Stimulated activated CD4-positive, alpha-beta T cell treated with anti-CD3 and anti-CD28 coated beads, Interleukin-15, amount 100 ng/mL, for 24 hours (primary cell): ENCODE measurements at places on chromosomes 16 and 17.

DNA sequence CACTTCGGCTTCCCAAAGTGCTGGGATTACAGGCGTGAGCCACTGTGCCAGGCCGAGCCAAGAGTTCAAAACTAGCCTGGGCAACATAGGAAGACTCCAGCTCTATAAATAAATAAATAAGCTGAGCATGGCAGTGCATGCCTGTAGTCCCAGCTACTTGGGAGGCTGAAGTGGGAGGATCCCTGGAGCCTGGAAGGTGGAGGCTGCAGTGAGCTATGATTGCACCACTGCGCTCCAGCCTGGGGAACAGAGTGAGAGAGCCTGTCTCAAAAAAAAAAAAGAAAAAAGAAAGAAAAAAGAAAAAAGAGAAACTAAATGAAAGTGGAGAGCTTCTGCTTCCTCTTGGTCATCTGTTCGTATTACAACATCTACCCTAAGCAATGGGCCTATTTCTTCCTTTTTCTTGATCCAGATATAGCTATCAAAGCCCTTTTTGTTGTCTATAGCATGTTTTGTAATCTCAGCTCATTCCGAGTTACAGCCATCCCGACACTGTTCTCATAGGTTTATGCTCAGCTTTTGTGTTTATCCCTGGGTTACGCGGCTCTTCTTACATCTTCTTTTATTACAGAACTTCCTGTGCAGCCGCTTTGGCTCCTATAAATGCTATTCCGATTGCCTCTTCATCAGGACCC, 14.1 kb upstream of the MAPK3 start:
- no peak for DNase-seq

DNA sequence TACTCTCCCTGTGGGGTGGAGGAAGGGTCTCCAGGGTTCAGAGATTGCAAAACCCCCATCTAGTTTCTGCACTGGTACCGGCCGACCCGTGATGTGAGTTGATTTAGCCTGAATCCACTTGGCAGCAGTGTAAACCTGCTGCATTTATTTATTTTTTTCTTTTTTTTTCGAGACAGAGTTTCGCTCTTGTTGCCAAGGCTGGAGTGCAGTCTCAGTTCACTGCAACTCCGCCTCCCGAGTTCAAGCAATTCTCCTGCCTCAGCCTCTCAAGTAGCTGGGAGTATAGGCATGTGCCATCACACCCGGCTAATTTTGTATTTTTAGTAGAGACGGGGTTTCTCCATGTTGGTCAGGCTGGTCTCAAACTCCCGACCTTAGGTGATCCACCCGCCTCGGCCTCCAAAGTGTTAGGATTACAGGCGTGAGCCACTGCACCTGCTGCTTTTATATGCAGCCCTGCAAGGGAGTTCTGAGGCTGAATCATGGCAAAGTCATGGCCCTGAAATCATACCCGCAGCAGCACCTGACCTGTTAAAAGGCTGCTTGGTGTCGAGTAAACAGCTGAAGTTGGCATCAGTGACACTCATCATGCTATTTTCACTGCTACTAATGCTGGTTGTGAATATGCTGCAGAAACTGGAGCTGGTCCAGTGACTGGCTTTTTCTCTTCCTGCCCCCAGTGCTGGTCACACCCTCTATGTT, 21.4 kb downstream of the DEXI start:
- no peak for DNase-seq

GRCh38 chr17:28366605-28367004, 1.6 kb upstream of the SEBOX start:
- no peak for DNase-seq

- no peak for DNase-seq
Observed at GRCh38 chr16:87319011-87319410, 1.8 kb upstream of the C16orf95 start.

DNA sequence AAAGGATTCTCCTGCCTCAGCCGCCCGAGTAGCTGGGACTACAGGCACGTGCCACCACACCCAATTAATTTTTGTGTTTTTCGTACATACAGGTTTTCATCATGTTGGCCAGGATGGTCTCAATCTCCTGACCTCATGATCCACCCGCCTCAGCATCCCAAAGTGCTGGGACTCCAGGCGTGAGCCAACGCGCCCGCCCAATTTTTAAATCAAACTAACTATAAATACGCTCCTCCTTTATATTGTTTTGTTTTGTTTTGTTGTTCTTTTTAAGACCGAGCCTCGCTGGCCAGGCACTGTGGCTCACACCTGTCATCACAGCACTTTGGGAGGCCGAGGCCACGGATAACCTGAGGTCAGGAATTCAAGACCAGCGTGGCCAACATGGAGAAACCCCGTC, 1.9 kb upstream of the UTP6 start:
- DNase-seq, result no peak

DNA sequence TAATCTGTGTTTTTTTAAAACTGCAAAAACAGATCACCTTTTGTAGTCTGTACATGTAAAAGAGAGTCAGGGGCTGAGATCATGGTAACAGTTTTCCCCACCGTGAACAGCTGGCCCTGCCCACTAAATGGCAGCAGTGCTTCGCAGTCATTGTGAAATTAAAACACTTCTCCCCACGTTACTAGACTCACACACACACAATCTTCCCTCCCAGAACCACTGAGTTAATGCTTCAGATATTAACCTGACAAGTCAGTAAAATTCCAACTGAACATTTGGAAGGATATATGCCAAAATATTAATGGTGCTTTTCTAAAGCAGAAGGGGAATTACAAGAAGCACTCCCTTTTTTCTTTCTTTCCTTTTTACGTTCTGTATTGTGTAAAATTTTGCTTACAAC, 1.2 kb upstream of the CD300LG start:
- no peak for DNase-seq

DNA sequence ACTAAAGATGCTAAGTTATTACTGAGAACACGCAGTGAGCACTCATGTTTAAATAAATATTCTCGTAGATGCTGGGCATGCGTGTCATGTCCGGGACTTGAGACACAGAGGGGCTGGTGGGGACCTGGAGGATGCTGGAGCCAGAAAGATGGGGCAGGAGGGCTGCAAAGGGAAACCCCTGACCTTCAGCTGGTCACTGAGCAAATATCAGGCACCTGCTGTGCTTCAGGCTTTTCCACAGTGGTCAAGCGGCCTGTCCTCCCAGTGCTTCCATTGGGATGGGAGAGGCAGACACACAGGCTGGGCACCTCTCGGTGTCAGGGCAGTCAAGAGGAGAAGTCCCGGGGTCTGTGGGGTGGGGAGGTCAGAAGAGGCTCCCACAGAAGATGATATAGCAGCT, 211.4 kb downstream of the GSG1L start:
- no peak for DNase-seq

- DNase-seq, result no peak
Observed at GRCh38 chr16:57693550-57693949, 1.1 kb upstream of the DRC7 start.

GRCh38 chr16:11561856-11562255, 24.9 kb downstream of the LITAF start:
- DNase-seq, result no peak

DNA sequence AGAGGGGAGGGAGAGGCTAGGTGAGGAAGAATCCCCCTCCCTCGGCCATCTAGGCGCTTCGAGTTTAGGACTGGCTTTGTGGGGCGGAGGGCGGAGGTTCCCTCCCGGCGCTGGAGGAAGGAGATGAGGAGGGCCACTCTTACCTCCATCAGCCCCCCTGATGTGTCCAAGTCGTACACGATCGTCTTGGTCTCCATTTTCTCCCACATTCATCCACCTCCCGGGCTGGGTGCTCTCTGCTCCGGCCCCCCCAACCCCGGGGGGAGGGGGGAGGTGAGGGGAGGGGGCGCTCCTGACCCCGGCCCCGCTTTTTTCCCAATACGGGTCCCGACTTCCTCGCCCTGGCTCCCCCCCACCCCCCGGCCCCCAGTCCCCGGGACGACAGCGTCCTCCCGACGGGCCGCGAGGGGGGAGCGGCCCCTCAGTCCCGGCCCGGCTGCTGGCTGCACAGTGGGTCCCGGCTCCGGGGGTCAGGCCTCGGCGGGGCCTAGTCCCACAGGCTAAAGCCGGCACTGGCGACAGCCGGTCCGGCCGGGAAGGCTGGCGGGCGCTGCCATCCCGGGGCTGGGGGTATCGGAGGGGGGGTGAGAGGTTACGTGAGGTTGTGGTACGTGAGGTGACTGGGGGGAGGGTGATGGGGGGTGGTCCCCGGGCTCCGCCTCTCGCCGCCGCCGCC, 428 bp downstream of the PHF12 start:
- no peak for DNase-seq

GRCh38 chr17:81102352-81102751, 63.0 kb upstream of the PVALEF start:
- DNase-seq, result no peak

DNA sequence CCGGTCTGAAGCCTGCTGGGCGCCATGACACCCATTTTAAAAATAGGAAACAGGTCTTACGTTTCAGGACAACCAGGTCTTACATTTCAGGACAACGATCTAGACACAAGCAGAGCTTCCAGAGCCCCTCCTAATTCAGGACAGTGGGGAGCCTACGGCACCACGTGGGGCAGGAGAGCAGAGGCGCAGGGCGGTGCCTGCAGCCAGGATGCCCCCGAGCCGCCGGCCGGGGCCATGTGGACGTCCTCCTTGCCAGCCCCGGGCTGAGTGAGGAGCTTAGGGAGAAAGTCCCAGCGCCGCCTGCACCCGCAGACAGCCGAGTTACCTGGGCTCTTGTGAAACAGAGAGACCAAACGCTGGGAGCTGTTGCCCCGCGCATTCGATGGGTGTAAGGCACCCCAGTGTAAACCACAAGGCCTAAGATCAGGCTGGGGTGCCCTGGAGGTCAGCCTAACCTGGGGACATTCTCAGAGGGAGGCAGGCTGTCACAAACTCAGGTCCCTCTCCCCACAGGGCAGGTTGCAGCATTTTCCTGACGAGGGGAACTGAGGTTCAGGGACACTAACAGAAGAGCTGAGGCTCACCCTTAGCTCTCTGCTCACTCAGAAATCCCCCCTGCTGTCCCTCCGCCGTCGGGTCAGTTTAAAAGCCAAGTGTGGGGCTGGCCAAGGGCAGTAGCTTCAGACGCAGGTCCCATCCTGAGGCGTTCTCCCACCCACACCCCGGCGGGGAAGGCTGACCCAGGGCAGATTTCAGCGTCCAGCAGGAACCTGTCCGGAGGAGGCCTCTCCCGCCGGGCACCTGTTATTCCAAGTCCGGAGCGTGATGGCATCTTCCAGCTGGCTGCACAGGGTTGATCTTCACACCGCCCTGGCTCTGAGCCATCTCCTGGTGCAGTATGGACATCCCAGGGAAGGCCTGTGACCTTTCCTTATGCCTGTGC, 1.8 kb upstream of the NOTUM start:
- no peak for DNase-seq

DNA sequence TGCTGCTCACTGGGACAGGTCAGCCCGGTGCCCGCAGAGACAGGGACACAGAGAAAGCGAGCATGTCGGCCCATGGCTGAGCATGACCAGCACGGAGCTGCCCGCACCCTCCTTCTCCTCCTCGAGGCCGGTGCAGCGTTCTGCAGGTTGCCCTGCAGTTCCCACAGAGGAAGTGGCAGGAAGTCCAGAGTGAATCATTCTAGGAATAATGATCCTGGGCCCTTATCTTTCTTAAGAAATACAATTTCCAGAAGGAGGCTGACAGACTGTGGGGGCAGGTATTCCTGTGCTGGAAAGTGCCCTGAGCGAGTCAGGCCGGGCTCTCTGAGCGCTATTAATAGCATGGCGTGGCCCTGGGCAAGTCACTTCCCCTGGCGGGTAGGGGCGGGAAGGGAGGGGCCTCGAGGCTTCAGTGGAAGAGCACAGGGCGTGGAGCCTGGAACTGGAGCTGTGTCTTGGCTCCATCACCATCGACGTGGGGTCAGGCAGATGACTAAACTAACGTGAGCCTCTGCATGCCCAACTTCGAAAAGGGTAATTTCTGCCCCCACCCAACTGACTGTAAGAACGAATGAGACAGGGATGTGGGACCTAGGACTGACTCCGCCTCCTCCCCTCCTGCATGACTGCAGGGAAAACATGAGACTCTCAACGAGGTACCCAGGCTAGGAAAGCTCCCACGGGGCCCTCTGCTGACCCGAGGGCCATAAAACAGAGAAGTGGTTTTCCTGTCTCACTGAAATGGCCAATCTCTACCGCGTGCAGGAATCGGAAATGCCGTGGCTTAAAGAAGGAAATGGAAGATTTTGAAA, 9.8 kb downstream of the TMEM204 start:
- peak; percentile 84 for DNase-seq
